Temporal lobe (tissue), 4 donors: ENCODE measurements at places on chromosomes 4 and X. TPM values are rescaled to one million over a fixed set of nuclear protein-coding genes. Genes with fewer than 3 reads are reported as not detected.

The GYPE gene
- 0.25 TPM for total RNA-seq

The CTAG1A gene
- total RNA-seq, result not detected

The TMPRSS11B gene
- total RNA-seq, result not detected

The NUDT10 gene
- total RNA-seq, result 39.1 TPM

The TMEM35A gene
- 74.0 TPM for total RNA-seq

The RGN gene
- 4.9 TPM for total RNA-seq

The FMR1NB gene
- not detected for total RNA-seq

The TMPRSS11D gene
- total RNA-seq, result not detected
